ENCODE measurements at places on chromosomes 12 and 14. TPM values are rescaled to one million over a fixed set of nuclear protein-coding genes. Genes with fewer than 3 reads are reported as not detected.

GRCh38 chr12:27319409-27319808 lies 13.2 kb upstream of the BMAL2 start:
- no peak overlapping the region for H3K4me3 ChIP-seq
- H3K27ac ChIP-seq = peak overlapping the region; percentile 74
- H3K4me1 ChIP-seq = peaks cover 38% of the 10 kb centered on the region
- DNase-seq = no peak
- H3K27me3 ChIP-seq = no peaks in the 10 kb centered on the region

GRCh38 chr12:18906395-18906794 lies 168.5 kb downstream of the CAPZA3 start:
- H3K4me3 ChIP-seq = no peak overlapping the region
- no peak for DNase-seq
- no peaks in the 10 kb centered on the region for H3K4me1 ChIP-seq
- no peaks in the 10 kb centered on the region for H3K27me3 ChIP-seq

GRCh38 chr12:131003716-131004045 lies 50.0 kb downstream of the ADGRD1 start:
- H3K27me3 ChIP-seq = peaks cover 2% of the 10 kb centered on the region
- no peak overlapping the region for H3K4me3 ChIP-seq
- H3K27ac ChIP-seq = no peak overlapping the region
- DNase-seq = no peak

- H3K4me1 ChIP-seq = peaks cover 49% of the 10 kb centered on the region
- H3K27ac ChIP-seq = peak overlapping the region; percentile 36
- peaks cover 3% of the 10 kb centered on the region for H3K36me3 ChIP-seq
- H3K27me3 ChIP-seq = no peaks in the 10 kb centered on the region
- DNase-seq = no peak
- H3K4me3 ChIP-seq = no peak overlapping the region
Measured at GRCh38 chr12:124523071-124523470, 44.3 kb downstream of the NCOR2 start.

Gene IFNG-AS1
- total RNA-seq = not detected

DNA sequence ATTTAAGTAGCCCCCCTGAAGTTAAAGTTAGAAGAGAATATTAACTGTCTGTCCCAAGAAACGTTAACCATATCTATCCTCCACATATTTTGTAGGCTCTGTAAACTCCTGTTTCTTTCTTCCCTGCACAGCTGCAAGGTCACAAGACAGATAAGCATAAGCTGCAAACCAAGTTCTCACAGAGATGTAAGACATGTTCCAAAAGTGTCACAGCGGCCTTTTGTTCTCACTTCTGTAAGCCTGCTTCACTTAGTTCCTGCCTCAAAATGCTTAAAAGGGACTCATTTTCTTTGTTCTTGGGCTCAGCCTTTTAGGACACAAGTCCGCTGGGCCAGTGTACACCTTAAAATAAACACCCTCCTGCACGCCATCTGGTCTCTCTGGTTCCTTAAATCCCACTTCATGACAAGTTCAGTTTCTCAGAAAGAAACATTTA lies 3.2 kb downstream of the RNASE1 start:
- no peak overlapping the region for H3K4me3 ChIP-seq
- peaks cover under 1% of the 10 kb centered on the region for H3K27me3 ChIP-seq
- DNase-seq = no peak
- peak overlapping the region; percentile 76 for H3K27ac ChIP-seq

DNA sequence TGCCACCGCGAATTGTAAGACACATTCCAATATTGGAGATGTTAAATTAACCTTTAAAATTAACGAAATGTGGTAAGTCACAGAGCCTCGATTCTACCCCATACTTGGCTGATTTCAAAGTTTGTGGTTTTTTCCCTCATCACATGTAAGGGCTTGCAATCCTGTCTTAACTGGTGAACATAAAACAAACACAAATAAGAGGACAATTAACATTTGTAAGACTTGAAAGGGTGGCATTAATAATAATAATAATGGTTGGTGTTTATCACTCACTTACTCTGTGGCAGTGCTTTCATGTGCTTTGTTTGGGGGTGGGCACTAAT lies 26.6 kb downstream of the PPFIBP1 start:
- H3K4me3 ChIP-seq = no peak overlapping the region
- H3K27me3 ChIP-seq = no peaks in the 10 kb centered on the region
- peak overlapping the region; percentile 87 for H3K27ac ChIP-seq

DNA sequence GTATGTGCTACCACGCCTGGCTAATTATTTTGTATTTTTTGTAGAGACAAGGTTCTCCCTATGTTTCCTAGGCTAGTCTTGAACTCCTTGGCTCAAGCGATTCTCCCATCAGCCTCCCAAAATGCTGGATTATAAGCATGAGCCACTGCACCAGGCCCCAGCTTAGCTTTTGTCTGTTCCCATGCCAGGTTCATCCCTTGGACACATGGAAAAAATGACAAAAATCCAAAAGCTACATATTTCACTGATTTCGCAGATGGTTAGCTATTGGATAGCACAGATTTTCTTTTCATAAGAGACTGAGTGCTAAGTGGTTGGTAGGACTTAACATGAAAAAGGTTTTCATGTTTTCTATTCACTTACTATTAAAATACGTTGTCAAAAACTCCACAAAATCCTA lies 286.6 kb upstream of the KITLG start:
- no peak for DNase-seq
- H3K36me3 ChIP-seq = no peaks in the 10 kb centered on the region
- H3K4me1 ChIP-seq = no peaks in the 10 kb centered on the region
- no peak overlapping the region for H3K4me3 ChIP-seq

DNA sequence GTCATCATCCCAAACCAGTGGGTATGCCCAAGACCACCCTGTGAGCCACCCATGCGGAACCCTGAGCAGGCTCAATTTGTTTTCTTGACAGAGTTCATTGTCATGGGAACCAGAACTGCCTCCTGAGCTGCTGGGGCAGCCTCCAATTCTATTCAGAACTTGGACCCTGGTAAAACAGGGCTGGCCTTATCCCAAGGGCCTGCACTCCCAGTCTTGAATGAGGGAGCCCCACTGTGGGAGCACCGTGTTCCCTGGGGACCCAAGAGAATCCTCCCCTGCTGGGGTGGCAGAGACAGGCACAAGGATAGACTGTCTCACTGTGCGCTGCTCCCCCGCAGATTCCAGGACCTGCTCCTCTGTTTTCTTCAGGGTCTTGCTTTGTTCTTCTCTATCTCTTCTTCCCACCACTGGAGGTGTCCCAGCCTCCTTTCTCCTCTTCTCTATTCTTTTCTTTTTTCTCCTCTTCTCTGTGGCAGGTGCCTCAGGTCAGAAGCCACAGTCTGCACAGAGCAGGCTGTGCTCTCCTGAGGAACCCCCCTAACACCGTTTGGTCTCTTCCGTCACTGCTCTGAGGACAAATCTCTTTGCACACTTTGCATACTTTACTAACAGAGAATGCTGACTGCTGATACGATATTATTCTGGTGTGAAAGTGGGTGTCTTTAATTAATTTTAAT lies 31.2 kb upstream of the CHPT1 start:
- no peak overlapping the region for H3K27ac ChIP-seq
- no peaks in the 10 kb centered on the region for H3K36me3 ChIP-seq
- peaks cover 14% of the 10 kb centered on the region for H3K4me1 ChIP-seq
- DNase-seq = no peak
- peaks cover 11% of the 10 kb centered on the region for H3K27me3 ChIP-seq

Gene TAS2R42
- not detected for total RNA-seq

DNA sequence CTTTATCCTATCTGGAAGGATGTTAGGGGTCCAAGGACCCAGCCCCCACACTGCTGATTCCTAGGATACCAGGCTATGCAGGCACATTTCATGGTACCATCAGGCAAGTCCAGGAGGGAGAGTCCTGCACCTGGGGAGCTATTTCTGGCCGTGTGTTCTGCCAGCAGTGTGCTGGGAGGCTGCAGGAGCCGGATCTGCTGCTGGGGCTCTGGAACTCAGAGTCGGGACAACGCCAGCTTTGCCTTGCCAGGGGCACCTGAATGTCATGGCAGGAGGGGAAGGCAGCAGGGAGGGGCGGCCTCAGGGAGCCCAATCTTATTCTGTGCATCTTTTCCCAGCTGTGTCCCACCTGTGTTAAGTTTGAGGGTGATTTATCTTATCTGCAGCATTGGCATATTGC lies 17.8 kb downstream of the SRRM4 start:
- no peak for DNase-seq
- H3K36me3 ChIP-seq = no peaks in the 10 kb centered on the region
- H3K4me1 ChIP-seq = no peaks in the 10 kb centered on the region
- no peaks in the 10 kb centered on the region for H3K27me3 ChIP-seq
- H3K27ac ChIP-seq = no peak overlapping the region

Gene PPP2R5E
- 43.3 TPM for total RNA-seq

- DNase-seq = no peak
- no peaks in the 10 kb centered on the region for H3K27me3 ChIP-seq
- no peak overlapping the region for H3K27ac ChIP-seq
- peaks cover 17% of the 10 kb centered on the region for H3K4me1 ChIP-seq
- no peaks in the 10 kb centered on the region for H3K36me3 ChIP-seq
- no peak overlapping the region for H3K4me3 ChIP-seq
Measured at GRCh38 chr12:42217656-42218055, 20.4 kb downstream of the YAF2 start.

GRCh38 chr12:124668602-124669001 lies 101.2 kb upstream of the NCOR2 start:
- no peak overlapping the region for H3K27ac ChIP-seq
- H3K4me1 ChIP-seq = peaks cover 21% of the 10 kb centered on the region
- DNase-seq = no peak
- no peaks in the 10 kb centered on the region for H3K27me3 ChIP-seq
- no peaks in the 10 kb centered on the region for H3K36me3 ChIP-seq

DNA sequence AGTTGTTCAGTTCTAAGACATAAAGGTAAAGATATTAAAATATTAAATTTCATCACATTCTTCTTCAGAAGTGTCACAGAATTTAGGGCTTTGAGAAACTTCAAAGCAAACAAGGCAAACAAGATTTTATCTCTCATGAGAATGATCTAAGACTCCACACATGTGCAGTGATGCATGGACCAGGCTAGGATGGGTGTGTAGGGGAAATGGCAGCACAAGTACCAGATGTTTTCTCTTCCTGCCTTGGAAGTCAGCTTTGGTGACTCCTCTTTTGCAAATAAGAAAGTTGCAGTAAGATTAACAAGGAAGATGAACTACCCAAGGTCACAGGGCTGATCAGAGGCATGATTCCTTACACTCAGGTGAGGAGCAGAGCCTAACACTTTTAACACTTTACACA lies 163.8 kb upstream of the LMNTD1 start:
- H3K4me3 ChIP-seq = no peak overlapping the region
- H3K27ac ChIP-seq = no peak overlapping the region
- no peaks in the 10 kb centered on the region for H3K4me1 ChIP-seq
- no peak for DNase-seq
- no peaks in the 10 kb centered on the region for H3K36me3 ChIP-seq

GRCh38 chr14:81668626-81669274 lies 135.1 kb upstream of the SEL1L start:
- no peak for DNase-seq
- H3K36me3 ChIP-seq = no peaks in the 10 kb centered on the region
- no peak overlapping the region for H3K4me3 ChIP-seq
- no peaks in the 10 kb centered on the region for H3K27me3 ChIP-seq
- no peaks in the 10 kb centered on the region for H3K4me1 ChIP-seq

Gene ATF7
- total RNA-seq = 44.4 TPM

DNA sequence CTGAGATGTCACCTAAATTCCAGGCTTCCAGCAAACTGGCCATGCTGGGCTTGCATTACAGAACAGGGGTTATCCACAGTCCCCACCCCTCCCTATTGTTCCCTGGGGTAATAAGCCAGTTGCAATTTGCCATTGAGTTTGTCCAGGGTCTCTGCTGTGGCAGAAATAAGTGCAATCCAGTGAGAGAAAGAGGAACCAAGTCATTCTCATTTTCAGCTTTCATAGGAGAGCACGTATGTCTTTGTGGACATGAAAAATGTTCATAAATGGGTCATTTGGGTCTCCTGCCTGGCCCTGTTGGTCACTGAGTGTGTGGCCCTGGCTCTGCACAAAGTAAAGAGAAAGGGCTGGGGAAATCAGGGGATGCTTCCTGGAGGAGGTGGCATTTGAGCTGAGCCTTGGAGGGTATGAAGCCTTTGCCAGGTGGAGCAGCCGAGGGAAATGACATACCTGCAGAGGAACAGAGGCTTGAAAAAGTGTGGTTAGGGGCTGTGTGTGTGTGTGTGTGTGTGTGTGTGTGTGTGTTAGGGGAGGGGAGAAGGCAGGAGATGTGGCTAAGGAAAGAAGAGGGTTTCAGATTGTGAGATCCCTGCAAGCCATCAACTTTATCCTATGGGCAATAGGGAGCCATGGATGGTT lies 29.3 kb downstream of the CMKLR1 start:
- peak overlapping the region; percentile 54 for H3K27ac ChIP-seq
- H3K4me1 ChIP-seq = peaks cover 89% of the 10 kb centered on the region
- H3K27me3 ChIP-seq = no peaks in the 10 kb centered on the region
- no peak overlapping the region for H3K4me3 ChIP-seq
- no peaks in the 10 kb centered on the region for H3K36me3 ChIP-seq

Gene BTBD7
- total RNA-seq = 44.4 TPM

DNA sequence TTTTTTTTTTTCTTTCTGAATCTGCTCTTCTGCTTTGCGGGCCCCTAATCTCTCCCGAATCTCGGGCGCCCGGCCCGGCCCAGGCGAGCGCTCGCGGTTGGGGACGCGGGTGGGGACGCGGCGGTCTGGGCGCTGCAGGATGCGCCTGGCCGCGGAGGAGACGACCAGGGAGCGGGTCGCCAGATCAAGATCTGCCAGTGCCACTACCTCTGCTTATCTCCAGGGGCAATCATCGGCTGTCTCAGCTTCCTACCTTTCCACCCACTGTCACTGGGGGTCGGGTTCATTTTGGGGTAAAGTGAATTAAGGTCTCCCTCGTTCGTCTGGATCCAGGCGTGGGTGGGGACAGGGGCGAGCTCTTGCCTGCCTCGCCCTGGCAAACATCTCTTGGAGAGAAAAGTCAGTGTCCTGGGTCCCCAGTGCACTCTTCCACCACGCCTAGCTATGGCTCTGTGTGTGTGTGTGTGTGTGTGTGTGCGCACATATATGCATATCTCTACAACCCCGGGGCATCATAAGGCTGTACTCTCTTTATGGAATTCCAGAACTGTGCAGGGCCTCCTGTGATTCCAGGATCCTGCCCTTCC lies 422.3 kb downstream of the VRK1 start:
- H3K4me1 ChIP-seq = peaks cover 4% of the 10 kb centered on the region
- peaks cover 53% of the 10 kb centered on the region for H3K27me3 ChIP-seq
- H3K36me3 ChIP-seq = no peaks in the 10 kb centered on the region
- no peak overlapping the region for H3K27ac ChIP-seq

DNA sequence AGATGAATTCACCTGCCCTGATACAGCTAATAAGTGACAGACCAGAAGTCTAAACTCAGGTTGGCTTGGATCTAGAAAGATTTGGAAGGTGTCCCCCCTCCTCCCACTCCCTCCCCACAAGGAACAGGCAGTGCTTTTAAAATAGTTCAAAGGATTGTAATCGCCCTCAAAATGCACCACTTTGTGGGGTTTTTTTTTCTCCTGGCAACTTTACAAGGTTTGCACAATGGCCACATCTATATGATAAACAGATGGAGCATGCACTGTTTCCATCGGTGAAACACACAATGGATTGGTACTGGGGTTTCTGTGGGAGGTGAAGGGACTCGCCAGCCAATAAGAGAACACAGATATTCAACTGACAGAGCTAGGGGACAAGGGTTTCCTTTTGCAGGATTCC lies 137.4 kb downstream of the LLPH start:
- no peak for DNase-seq
- no peaks in the 10 kb centered on the region for H3K4me1 ChIP-seq
- H3K27ac ChIP-seq = no peak overlapping the region
- no peaks in the 10 kb centered on the region for H3K27me3 ChIP-seq

Gene FAIM2
- total RNA-seq = 1.3 TPM

GRCh38 chr14:54711812-54712464 lies 145.0 kb downstream of the SAMD4A start:
- H3K4me3 ChIP-seq = no peak overlapping the region
- H3K4me1 ChIP-seq = peaks cover 43% of the 10 kb centered on the region
- DNase-seq = no peak

Gene KLHDC1
- total RNA-seq = 4.5 TPM
